Esophagus mucosa (tissue), 1 donor: ENCODE measurements at places on chromosomes 1 and 21.
A peak's percentile ranks its signal among the peaks of the same experiment; 100 is the strongest.

DNA sequence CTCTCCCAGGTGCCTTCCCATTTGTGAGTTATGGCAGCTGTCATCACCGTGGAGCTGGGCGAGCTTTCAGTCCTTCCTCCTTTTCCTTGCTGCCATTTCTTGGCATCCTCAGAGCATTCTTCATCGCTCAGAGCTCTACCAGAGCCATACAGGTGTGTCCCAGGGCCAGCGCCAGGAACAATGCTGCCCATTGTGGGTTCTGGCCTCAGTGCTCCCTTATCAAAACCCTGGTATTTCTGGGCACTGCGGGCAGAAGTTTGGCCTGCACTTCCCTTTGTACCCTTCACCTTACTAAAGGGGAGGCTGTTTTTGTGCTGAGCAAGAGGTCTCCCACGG lies 28.5 kb downstream of the RASSF5 start:
- peak; percentile 29 for ATAC-seq

DNA sequence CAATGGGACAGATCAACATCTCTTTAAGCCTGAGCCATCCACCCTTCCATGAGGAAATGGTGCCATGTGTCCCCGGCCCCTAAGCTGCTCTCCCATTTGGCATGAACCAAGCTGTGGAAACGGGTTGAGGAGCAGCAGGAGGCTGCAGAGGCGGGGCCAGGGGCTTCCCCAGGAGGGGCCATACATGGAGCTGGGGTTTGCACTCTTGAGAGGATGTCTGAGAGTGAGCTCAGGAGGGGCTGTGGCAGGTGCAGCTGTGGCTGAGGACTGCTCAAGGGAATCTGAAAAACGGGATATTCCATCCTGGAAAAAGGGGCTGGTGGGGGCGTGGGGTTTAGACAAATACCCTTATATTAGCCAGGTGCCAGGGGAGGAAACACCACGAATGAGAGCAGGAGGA lies 7.1 kb upstream of the CLEC20A start:
- ATAC-seq = no peak

GRCh38 chr1:2330035-2330434 lies 61.3 kb downstream of the MORN1 start:
- ATAC-seq = no peak

- ATAC-seq = no peak
These were observed 66.2 kb upstream of the WDR26 start for GRCh38 chr1:224500796-224501195.

DNA sequence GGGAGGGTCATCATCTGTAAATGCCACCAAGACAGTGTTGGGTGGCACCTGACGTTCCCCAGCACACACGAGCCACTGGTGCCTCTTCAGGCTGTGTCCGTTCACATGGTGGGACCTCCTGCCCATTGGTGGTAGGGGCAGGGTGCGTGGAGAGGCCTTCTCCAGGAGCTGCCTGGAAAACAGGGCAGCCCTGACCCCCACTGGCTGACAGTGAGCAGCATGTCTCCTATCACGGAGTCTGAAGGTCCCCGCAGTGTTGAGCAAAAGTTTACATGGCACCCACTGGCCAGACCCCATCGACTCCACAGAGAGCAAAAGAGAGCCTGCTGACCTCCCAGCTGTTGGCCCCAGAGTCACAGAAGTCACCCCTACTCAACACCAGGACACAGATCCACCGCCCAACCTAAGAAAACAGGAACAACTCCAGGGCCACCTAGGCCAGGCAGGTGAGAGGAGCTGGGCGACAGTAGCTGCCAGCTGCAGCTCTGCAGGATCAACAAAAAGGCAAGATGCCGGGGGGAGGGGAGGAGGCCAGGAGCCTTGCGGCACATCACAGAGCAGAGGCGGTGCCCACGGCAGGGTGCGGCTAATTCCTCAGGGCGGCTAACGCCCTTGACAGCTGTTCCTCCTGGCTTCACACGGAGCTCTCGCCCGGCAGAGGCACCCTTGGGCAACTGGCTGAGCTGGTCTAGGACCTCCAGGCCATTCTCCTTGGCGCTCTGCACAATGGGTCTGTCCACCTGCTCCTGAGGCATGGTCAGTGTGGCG lies 14.4 kb upstream of the IFI6 start:
- ATAC-seq = peak; percentile 96

GRCh38 chr1:4139646-4140045 lies 239.6 kb upstream of the C1orf174 start:
- ATAC-seq = no peak

DNA sequence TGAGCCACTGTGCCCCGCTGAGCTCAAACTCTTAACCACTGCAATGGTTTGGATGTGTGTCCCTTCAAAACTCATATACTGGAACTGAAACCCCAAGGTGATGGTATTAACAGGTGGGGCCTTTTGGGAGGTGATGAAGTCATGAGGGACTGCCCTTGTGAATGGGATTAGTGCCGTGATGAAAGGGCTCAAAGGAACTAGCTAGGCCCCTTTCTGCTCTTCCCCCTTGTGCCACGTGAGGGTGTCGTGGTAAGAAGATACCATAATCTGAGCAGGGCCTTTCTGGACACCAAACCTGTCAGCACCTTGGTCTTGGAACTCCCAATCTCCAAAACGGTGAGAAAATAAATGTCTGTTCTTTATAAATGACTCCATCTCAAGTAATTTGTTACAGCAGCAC lies 45.5 kb upstream of the SPOCD1 start:
- no peak for ATAC-seq

- peak; percentile 74 for ATAC-seq
These were observed 15.6 kb downstream of the TNNT2 start for GRCh38 chr1:201361652-201362504.

DNA sequence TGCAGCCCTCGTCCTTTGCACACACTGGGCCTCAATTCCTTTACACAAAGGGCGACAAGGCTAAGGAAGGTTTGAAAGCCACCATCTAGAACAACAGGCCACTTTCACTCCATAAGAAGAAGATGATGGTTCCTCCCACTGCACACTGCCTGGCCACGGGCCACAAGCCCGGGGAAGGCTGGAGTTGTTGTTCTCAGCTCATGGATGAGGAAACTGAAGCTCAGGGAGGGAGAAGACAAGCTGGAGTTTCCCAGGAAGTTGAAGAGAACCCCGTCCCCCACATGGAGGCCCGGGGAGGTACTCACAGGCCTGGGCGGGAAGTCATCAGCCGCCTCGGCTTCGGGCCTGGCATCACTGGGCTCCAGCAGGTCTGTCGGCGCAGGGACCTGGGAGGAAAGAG lies 24.6 kb upstream of the DDOST start:
- ATAC-seq = no peak

GRCh38 chr21:45543710-45544448 lies 1.6 kb upstream of the SLC19A1 start:
- no peak for ATAC-seq

DNA sequence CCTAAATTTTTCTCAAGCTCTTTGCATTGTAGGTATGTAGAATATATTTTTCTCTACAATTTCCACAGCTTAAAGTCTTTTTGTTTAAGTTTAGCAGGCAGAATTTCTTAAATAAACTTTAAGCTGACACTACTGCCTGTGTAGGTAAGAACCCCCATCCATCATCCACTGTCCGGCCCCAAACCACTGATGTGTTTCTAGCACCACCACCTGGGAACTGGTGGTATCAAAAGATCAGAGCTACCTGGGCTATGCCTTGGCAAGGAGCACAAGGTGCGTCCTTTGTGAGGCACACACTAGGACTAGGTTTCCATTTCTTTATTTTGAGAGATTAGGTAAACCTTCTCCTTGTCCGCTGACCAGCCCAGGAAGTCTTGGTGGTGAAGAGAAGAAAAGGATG lies 10.5 kb upstream of the LELP1 start:
- ATAC-seq = peak; percentile 64

- ATAC-seq = no peak
These were observed 48.6 kb downstream of the CTH start for GRCh38 chr1:70459496-70460225.

- no peak for ATAC-seq
These were observed 573 bp downstream of the PSMG1 start for GRCh38 chr21:39182484-39183271.

GRCh38 chr1:152108882-152109222 lies 6.4 kb downstream of the TCHH start:
- ATAC-seq = no peak

DNA sequence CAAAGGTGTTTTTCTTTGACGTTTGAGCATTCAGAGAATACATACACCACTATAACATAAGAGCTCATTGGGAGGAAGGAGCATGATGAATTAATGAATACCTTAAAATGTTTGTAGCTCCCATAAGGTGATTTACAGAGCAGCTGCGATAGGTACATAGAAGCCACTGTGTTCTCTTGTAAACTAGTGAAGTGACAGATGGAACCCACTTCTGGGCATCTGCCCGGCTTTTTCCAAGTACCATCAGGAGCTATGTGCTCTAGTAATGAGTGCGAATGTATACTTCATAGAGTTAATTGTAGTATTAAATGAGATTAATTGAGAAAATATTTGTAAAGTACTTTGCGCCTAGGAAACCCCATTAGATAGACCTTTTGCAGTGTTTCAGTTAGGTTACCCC lies 48.4 kb downstream of the HENMT1 start:
- no peak for ATAC-seq

DNA sequence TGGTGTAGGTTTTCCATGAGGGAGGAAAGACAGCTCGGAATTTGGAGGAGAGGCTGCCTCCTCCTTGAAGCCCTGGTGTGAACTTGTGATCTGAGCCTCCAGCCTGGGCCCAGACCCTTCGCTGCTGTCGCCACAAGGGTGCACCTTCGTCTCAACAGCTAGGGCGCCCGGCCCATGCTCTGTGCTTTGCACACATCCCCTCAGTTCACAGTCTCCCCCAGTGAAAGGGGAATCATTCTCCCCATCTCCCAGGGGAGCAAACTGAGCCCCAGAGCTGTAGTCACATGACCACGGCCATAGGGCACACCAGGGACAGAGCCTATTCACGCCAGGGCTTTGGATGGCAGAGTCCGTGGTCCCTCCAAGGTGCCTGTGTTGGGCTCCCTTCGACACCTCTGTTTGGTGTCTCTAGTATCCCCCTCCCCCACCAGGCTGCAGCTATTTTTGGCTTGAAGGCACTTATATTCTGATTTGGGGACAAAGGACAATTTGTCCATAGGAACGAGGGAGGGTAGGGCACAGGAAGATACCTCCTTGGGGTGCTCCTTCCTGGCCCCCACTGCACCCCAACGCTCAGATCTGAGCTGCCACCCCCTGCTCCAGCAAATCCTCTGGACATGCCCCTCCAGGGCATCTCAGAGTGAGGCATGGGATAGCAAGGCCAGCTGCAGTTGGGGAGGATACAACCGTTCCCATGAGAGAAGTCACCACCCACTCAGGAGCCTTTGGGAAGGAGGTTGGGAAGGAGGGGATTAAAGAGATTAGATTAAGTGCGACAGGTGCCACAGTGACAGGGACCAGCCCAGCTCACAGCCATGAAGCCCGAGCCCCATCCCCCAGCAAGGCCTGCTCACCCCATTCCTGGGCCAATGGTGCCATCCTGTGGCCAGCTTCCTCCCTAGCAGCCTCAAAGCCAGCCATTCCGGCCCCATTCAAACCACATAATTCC lies 15.7 kb downstream of the MATN1 start:
- peak; percentile 77 for ATAC-seq

- no peak for ATAC-seq
These were observed 2.1 kb upstream of the EFHD2 start for GRCh38 chr1:15407580-15407979.

DNA sequence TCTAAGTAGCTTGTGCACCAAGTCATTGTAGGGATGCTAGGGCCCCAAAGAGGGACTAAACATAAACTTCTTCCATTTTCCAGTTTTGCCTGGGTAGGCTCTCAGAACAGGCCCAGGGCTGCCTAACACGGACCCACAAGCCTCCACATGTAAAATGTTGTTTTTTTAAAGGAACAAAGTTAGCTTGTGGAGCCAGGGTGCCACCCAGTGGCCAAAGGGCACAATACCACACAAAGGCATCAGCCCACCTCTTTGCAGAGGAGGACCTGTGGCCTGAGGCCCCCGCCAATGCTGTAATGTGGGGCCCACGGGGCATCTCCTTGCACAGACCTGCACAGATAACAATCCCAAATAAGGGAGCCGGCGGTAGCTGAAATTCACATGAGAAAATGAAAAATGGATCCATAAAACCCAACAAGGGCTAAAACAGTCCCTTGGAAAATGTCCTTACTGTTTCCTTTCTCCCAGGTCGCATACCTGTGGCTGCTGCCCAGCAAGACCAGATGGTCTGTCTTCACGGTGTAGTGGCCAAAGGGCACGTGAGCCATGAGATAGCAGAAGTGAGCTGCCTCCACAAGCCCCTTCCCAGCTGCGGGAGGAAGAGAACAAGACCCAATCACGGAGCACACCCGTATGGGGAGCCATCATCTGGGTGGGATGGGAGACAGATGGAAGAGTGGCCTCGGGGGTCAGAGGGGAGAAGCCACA lies 23.8 kb downstream of the SEC16B start:
- ATAC-seq = peak; percentile 86

DNA sequence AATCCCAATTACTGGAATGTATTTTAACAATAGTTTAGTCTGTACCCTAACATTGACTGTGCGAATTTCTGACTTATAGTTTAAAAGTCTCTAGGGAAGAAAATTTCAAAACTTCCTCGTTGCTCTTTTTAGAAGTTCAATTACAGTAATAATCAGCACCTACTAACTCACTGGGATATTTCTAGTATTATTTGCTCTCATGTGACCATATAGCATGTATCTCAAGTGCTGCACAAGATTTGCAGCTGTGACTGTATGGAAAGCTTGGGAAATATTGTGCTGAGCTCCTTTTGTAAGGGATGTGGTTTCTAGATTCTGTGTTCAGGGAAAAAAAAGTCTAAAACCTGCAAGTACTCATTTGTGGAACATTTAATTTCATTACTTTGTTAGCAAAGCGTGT lies 153.1 kb downstream of the ST6GALNAC3 start:
- ATAC-seq = no peak

- ATAC-seq = no peak
These were observed 347.1 kb upstream of the LRRC7 start for GRCh38 chr1:69220672-69221071.

- ATAC-seq = no peak
These were observed 3.2 kb upstream of the SLC27A3 start for GRCh38 chr1:153771841-153772593.

- no peak for ATAC-seq
These were observed 39.9 kb upstream of the POFUT2 start for GRCh38 chr21:45327441-45328197.

DNA sequence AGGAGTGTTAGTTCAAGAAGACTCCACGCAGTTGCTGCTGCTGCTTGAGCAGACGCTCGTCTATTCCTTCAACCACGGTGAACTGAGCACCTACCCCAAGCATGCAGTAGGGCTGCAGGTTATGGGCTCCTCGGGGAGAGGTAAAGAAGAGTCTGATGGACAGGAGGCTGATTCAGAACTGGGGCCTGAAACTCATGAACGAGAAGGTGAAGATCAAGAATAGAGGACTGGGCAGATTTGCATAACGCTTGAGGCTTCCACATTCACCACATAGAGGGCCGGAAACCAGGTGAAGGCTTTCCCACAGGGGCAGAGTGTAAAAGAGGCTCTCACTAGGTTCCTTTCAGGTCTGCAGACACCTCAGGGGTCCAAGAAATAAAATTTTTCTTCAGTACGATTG lies 9.1 kb downstream of the ABCA4 start:
- no peak for ATAC-seq

- ATAC-seq = no peak
These were observed 48.0 kb upstream of the COG2 start for GRCh38 chr1:230594214-230594773.
